ENCODE measurements at places on chromosomes 2 and 18. TPM values are rescaled to one million over a fixed set of nuclear protein-coding genes. Genes with fewer than 3 reads are reported as not detected.

ANXA4 gene
- total RNA-seq = 262 TPM

OTX1 gene
- 1.0 TPM for total RNA-seq

SLC9A2 gene
- total RNA-seq = 1.6 TPM

GRB14 gene
- 46.3 TPM for total RNA-seq

INPP5D gene
- total RNA-seq = 9.0 TPM

PASK gene
- 57.1 TPM for total RNA-seq

TNS1 gene
- total RNA-seq = 7.7 TPM

UGT1A8 gene
- not detected for total RNA-seq

ACMSD gene
- not detected for total RNA-seq
